Fibroblast of lung (primary cell): ENCODE measurements at places on chromosomes 11 and 22. TPM values are rescaled to one million over a fixed set of nuclear protein-coding genes. Genes with fewer than 3 reads are reported as not detected.

DNA sequence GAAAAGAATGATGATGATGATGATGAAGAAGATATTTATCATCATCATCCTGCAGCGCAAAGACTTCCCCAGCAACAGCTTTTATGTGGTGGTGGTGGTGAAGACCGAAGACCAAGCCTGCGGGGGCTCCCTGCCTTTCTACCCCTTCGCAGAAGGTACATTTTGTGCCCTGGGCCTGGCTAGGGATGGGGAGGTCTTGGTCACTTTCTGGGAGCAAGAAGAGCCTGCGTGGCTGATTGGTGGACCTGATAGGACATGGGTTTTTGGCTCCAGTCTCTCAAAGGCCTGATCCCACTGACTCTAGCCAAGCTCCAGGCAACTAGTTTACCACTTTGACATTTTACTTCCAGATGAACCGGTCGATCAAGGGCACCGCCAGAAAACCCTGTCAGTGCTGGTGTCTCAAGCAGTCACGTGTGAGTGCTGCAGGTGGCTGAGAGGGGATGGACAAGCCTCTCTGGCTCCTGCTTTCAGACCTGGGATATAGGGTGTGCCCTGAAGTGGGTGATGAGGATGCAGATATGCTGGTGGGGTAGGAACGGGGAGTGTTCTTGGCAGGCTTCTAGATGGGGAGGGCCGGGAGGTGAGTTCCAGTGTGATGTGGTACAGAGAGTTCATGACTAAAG, 5.3 kb downstream of the SIDT2 start:
- no peak overlapping the region for H3K4me3 ChIP-seq
- no peak overlapping the region for H3K27ac ChIP-seq
- H3K27me3 ChIP-seq: no peaks in the 10 kb centered on the region
- H3K36me3 ChIP-seq: peaks cover 8% of the 10 kb centered on the region

NPTXR gene
- total RNA-seq: 1.0 and 2.0 TPM in 2 replicates

H19 gene
- total RNA-seq: 1.8 and 55.0 TPM in 2 replicates

- H3K27ac ChIP-seq: no peak overlapping the region
- no peak for DNase-seq
- H3K36me3 ChIP-seq: no peaks in the 10 kb centered on the region
- H3K4me3 ChIP-seq: no peak overlapping the region
- peaks cover 11% of the 10 kb centered on the region for H3K4me1 ChIP-seq
- peaks cover 2% of the 10 kb centered on the region for H3K27me3 ChIP-seq
These were observed 35.0 kb upstream of the TSKU start for GRCh38 chr11:76747915-76748860.

- peaks cover 10% of the 10 kb centered on the region for H3K4me1 ChIP-seq
- no peaks in the 10 kb centered on the region for H3K27me3 ChIP-seq
- peak; percentile 91 for DNase-seq
- H3K27ac ChIP-seq: peak overlapping the region; percentile 63
These were observed 32.7 kb downstream of the ARHGAP42 start for GRCh38 chr11:100719809-100720221.

MCHR1 gene
- 0.51 and 0.99 TPM in 2 replicates for total RNA-seq

- H3K4me1 ChIP-seq: no peaks in the 10 kb centered on the region
- DNase-seq: no peak
- no peak overlapping the region for H3K4me3 ChIP-seq
- no peaks in the 10 kb centered on the region for H3K27me3 ChIP-seq
- H3K36me3 ChIP-seq: no peaks in the 10 kb centered on the region
These were observed 19.2 kb upstream of the MRGPRX1 start for GRCh38 chr11:18958221-18958910.

JAML gene
- total RNA-seq: not detected in 2 replicates

DNA sequence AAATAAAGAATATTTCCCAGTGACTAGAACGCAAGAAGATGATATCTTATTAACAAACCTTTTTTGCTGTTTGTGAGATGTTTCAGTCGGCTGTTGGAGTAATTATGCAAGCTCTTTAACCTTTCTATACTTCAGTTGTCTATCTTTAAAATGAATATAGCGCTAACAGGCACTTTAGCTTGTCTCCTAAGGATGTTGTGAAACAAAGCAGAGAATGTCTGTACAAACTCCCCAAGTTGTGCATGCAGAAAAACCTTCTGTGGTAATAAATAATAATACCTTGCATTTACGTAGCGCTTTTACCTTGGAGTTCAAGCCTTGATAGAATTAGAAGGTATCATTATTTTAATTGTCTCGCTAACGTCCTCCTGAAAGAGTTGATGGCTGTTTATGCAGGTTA, 1.9 kb upstream of the KDM2A start:
- DNase-seq: no peak
- no peaks in the 10 kb centered on the region for H3K27me3 ChIP-seq
- H3K4me1 ChIP-seq: peaks cover 5% of the 10 kb centered on the region

GRCh38 chr11:61904539-61905048, 12.8 kb downstream of the RAB3IL1 start:
- no peaks in the 10 kb centered on the region for H3K4me1 ChIP-seq
- H3K36me3 ChIP-seq: peaks cover 3% of the 10 kb centered on the region
- DNase-seq: no peak
- no peak overlapping the region for H3K27ac ChIP-seq
- H3K4me3 ChIP-seq: no peak overlapping the region

MOGAT2 gene
- not detected in 2 replicates for total RNA-seq

- no peak overlapping the region for H3K27ac ChIP-seq
- H3K36me3 ChIP-seq: no peaks in the 10 kb centered on the region
- no peak for DNase-seq
- H3K27me3 ChIP-seq: no peaks in the 10 kb centered on the region
- no peaks in the 10 kb centered on the region for H3K4me1 ChIP-seq
- H3K4me3 ChIP-seq: no peak overlapping the region
These were observed 185.0 kb downstream of the NELL1 start for GRCh38 chr11:20854215-20854955.

TMPRSS6 gene
- total RNA-seq: not detected in 2 replicates

DNA sequence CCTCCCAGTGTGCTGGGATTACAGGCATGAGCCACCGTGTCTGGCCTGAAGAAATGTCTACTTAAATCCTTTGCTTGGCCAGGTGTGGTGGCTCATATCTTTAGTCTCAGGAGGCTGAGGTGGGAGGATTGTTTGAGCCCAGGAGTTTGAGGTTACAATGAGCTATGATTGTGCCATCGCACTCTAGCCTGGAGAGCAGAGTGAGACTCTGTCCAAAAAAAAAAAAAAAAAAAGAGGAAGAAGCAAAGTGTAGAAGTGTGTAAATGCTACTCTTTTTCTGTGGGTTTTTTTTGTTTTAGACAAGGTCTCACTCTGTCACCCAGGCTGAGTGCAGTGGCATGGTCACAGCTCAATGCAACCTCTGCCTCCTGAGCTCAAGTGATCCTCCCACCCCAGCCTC, 6.4 kb upstream of the ATG16L2 start:
- no peak for DNase-seq
- no peaks in the 10 kb centered on the region for H3K36me3 ChIP-seq
- H3K4me1 ChIP-seq: peaks cover 5% of the 10 kb centered on the region
- H3K4me3 ChIP-seq: no peak overlapping the region

NXPE2 gene
- under 0.01 TPM in 1 of 2 replicates, not detected in the other for total RNA-seq

- peaks cover 46% of the 10 kb centered on the region for H3K4me1 ChIP-seq
- no peaks in the 10 kb centered on the region for H3K27me3 ChIP-seq
- peak overlapping the region; percentile 61 for H3K4me3 ChIP-seq
- peak overlapping the region; percentile 59 for H3K27ac ChIP-seq
- H3K36me3 ChIP-seq: peaks cover 8% of the 10 kb centered on the region
- DNase-seq: no peak
These were observed 864 bp upstream of the EHBP1L1 start for GRCh38 chr11:65574811-65575567.

SCN2B gene
- 4.9 and 7.3 TPM in 2 replicates for total RNA-seq

DNA sequence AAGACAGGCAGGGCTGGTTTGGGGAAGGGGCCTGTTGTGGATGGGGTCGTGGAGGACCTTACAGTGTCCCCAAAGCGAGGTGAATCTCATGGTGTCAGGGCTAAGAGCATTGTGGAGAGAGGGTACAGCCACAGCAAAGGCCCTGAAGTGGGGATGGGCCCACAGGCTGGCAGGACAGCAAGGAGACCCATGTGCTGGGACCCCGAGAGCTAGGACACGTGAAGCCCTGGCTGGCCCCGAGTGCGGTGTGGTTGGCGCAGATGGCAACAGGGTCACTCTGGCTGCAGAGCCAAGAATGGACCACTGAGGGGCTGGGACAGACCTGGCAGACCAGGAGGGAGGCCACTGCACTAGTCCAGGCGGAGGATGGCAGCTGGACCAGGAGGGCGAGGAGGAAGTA, 30.0 kb upstream of the KCNQ1OT1 start:
- H3K4me3 ChIP-seq: no peak overlapping the region
- H3K4me1 ChIP-seq: no peaks in the 10 kb centered on the region
- H3K27ac ChIP-seq: no peak overlapping the region
- H3K36me3 ChIP-seq: no peaks in the 10 kb centered on the region

GRCh38 chr11:10487002-10487647, 32.1 kb downstream of the AMPD3 start:
- no peaks in the 10 kb centered on the region for H3K27me3 ChIP-seq
- H3K4me3 ChIP-seq: no peak overlapping the region
- no peak overlapping the region for H3K27ac ChIP-seq
- H3K4me1 ChIP-seq: peaks cover 17% of the 10 kb centered on the region
- DNase-seq: no peak

DNA sequence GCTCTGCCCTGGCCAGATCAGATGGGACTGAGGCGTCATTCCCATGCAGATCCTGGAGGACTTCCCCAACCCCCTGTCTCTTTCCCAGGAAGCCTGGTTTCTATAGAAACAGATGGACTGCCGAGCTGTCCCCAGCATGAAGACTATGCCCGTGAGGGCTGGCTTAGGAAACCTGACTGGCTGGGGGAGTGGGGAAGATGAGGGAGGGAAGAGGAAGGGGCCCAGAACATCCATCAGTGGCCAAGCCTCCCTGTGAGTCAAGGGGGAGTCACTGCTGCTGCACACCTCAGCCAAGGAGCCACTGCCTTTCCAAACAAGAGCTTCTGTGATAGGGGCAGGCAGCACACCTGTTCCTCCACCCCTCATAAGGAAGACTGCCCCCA, 5.8 kb downstream of the TP53I11 start:
- H3K4me1 ChIP-seq: peaks cover 17% of the 10 kb centered on the region
- H3K27me3 ChIP-seq: no peaks in the 10 kb centered on the region
- peaks cover 6% of the 10 kb centered on the region for H3K36me3 ChIP-seq
- no peak for DNase-seq

POTEH gene
- total RNA-seq: not detected in 2 replicates

- H3K4me1 ChIP-seq: no peaks in the 10 kb centered on the region
- H3K27me3 ChIP-seq: peaks cover 27% of the 10 kb centered on the region
- no peak for DNase-seq
- no peak overlapping the region for H3K4me3 ChIP-seq
These were observed 3.9 kb upstream of the NEFH start for GRCh38 chr22:29476116-29476515.

DNA sequence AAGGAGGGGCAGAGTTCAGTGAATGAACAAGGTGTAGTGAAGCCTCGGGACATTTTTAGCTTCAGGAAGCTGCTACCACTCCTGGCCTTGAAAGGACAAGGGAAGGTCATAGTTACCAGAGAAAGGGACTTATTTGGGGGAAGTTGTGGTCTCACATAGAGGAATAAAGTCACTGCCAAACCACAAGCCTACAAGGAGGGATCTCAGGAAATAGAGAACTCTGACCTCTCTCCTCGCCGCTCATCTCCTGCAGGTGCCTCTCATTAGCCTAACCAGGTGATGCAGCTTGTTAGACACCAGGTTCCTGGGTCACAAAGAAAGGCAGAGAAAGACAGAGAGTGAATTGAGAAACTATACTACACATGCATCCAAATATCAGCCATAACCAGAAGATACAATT, 14.3 kb upstream of the TOLLIP start:
- DNase-seq: no peak
- no peaks in the 10 kb centered on the region for H3K36me3 ChIP-seq
- H3K27ac ChIP-seq: no peak overlapping the region
- H3K4me1 ChIP-seq: no peaks in the 10 kb centered on the region

PTPRCAP gene
- total RNA-seq: under 0.01 and 0.17 TPM in 2 replicates

- H3K27me3 ChIP-seq: no peaks in the 10 kb centered on the region
- no peak for DNase-seq
- H3K4me3 ChIP-seq: no peak overlapping the region
- H3K36me3 ChIP-seq: no peaks in the 10 kb centered on the region
- H3K4me1 ChIP-seq: peaks cover 4% of the 10 kb centered on the region
These were observed 271.6 kb upstream of the NARS2 start for GRCh38 chr11:78846269-78846668.

DNA sequence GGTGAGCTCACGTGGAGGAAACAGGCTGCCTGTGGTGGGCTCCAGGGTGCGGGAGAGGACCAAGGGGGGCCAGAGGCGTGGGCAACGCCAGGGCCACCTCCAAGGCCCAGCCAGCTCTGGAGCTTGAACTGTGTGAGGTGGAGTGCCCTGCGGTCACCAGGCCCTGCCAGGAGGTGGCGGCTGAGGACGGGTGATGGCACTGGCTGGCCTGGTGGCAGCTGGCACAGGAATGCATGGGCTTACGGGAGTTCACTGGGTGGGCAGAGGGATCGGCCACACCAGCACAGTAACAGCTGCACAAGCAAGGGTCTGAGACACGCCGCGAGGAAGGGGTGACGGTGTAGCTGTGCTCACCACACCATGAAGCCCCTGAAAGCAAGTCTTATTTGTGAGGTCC, 15.8 kb downstream of the TOLLIP start:
- H3K4me1 ChIP-seq: no peaks in the 10 kb centered on the region
- H3K4me3 ChIP-seq: no peak overlapping the region
- no peak for DNase-seq
- H3K27ac ChIP-seq: no peak overlapping the region
- H3K27me3 ChIP-seq: no peaks in the 10 kb centered on the region
- H3K36me3 ChIP-seq: peaks cover 9% of the 10 kb centered on the region

LARGE1 gene
- total RNA-seq: 15.2 and 19.2 TPM in 2 replicates

SLC22A9 gene
- total RNA-seq: not detected in 2 replicates

DNA sequence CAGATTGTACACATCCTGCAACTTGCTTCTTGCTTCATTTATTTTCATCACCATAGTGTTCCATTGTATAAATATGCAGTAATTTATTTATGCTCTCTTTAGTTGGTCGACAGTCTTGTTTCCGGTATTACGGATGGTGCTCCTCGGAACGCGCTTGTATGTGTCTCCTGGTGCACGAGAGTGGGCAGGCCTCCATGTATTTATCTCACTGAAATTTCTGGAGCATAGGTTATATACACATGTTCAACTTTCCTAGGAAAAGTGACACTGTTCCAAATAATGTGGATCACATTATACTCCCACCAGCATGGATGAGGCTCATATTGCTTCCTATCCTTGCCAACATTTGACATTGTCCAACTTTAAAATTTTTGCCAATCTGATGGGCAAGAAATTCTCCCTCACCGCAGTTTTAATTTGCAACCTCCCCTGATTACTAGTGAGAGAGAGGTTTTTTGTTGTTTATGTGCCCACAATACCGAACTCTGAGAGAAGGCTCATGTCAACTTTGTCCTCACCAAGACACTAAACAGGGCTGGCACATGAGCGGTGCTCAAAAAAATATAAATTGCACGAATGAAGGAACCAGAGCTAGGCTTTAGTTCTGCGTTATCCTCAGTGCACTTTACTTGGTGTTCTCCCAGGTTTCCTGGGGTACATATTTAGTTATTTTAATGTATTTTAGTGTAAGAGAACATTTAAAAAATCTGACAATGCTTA, 3.8 kb downstream of the CSNK2A3 start:
- peaks cover 10% of the 10 kb centered on the region for H3K4me1 ChIP-seq
- H3K36me3 ChIP-seq: no peaks in the 10 kb centered on the region
- H3K4me3 ChIP-seq: no peak overlapping the region
- DNase-seq: peak; percentile 33
- peaks cover 2% of the 10 kb centered on the region for H3K27me3 ChIP-seq

GRCh38 chr11:33722590-33723234, 13.5 kb downstream of the CD59 start:
- DNase-seq: peak; percentile 82
- H3K36me3 ChIP-seq: peaks cover 9% of the 10 kb centered on the region
- H3K27me3 ChIP-seq: no peaks in the 10 kb centered on the region

CHADL gene
- total RNA-seq: 2.1 and 3.1 TPM in 2 replicates
